ENCODE measurements at places on chromosomes 7 and 10.

- DNase-seq, result no peak
Observed at GRCh38 chr7:135206941-135207391, 4.4 kb downstream of the WDR91 start.

DNA sequence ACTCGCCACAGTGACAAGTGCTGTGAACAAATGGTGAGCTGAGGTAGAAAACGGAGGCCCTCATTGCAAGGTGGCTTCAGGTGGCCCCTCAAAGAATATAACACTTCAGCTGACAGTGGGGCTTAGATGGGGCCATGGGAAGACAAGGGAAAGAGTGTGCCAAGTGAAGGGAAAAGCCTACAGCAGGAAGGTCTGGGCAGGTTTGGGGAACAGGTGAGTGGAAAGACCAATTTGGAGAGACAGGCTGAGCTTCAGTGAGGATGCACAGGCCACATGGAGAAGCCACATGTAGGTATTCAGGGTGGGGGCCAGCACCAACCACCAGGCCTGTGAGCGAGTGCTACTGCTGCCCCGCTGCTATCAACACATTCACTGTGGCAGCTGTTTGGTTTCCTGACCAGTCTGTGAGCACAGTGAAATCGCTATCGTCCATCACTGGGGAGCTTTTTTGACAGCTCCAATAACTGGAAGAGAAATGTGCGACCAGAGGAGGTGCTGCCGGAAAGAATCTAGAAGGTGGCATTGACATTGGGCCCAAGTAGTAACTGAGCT is 3.4 kb downstream of the POLD2 start:
- DNase-seq, result no peak

DNA sequence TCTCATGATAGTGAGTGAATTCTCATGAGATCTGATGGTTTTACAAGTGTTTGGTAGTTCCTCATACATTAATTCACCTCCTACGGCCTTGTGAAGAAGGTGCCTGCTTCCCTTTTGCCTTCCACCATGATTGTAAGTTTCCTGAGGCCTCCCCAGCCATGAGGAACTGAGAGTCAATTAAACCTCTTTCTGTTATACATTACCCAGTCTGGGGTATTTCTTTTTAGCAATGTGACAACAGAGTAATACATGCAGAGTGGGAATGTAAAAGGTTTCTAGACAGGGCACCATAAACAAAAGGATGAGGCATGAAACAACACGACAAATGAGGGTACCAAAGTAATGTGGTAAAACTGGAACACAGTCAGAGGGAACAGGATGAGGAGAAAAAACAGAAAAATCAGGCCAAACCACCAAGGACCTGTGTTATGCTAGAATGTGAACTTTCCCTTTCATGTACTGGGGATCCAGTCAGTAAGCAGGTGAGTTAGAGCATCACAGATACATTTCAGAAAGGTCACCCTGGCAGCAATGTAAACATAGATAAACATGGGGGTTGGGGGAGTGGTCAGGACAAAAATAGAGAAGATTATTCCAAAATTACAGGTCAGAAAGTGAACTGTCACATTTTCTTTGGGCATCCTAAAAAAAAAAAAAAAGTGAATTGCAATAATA is 31.9 kb downstream of the ANKRD26 start:
- no peak for DNase-seq

DNA sequence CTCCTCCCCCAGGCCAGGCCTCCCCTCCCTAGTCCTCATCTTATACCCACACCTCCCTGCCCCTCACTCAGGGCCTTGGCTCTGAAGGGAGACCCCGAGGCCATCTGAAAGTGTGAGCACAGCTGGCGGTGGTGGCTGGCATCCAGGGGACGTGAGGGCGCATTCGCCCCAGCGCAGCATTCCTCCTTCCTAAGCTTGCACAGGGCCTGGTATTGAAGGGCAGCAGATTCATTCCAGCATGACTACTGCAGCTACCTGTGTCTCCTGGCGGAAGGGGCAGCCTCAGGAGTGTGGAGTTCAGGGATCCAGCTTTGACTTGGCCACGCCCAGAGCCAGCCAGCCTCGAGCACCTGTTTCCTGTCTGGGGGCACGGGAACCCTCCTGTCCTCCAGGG is 72.6 kb downstream of the PARP12 start:
- DNase-seq, result no peak

GRCh38 chr10:93600446-93601145 is 439 bp downstream of the RBP4 start:
- DNase-seq, result no peak

DNA sequence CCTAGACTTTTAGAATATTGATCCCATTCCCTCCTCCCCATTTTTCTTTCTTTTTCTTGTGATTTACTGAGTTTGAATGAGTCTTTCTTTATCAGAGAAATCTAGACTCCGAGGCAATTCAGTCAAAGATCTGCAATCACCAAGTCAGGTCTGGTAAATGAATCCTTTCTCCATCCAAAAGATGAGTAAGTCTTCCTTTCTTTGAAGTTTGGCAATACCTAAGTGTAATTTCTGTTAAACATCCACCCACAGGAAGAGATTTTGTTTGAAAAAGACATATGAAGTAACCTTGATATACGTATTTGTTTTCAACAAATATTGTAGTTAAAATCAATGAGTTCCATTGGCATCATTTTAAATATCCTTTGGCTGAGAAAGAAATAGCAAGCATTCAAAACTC is 58.3 kb downstream of the SLC39A12 start:
- DNase-seq, result no peak

DNA sequence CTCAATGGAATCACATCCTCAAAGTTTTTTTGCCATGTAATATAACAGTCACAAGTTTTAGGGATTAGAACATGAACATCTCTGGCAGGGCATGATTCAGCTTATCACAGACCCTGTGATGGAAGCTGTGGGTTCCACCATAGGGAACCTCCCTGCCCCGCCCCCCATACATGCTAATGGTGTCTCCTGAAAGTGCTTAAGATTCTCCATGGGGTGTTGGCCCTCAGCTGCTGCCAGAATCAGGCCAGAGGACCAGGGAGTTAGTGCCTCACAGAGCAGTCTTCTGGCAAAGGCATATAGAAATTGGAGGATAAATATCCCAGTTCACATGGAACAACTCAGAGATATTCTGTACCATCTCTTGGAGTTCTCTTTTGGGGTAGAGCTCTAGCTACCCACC is 119.4 kb downstream of the RAB11FIP2 start:
- no peak for DNase-seq

GRCh38 chr10:70315815-70316214 is 32.0 kb upstream of the NPFFR1 start:
- no peak for DNase-seq
